Glomerular endothelial cell (primary cell): ENCODE measurements at places on chromosomes 16 and 17. TPM values are rescaled to one million over a fixed set of nuclear protein-coding genes. Genes with fewer than 3 reads are reported as not detected.

Gene C17orf113
- 0.70 TPM in 1 of 2 replicates, not detected in the other for total RNA-seq

Gene TBC1D3K
- 0.06 TPM in 1 of 2 replicates, not detected in the other for total RNA-seq

- DNase-seq: no peak
Measured at GRCh38 chr17:46883871-46884520, 32.6 kb downstream of the WNT9B start.

GRCh38 chr17:68020409-68020756 lies 15.2 kb upstream of the KPNA2 start:
- DNase-seq: no peak
